Fibroblast of lung (primary cell): ENCODE measurements at places on chromosomes 5 and 9. TPM values are rescaled to one million over a fixed set of nuclear protein-coding genes. Genes with fewer than 3 reads are reported as not detected.

- no peak for DNase-seq
- H3K27ac ChIP-seq, result no peak overlapping the region
- H3K4me3 ChIP-seq, result no peak overlapping the region
- H3K27me3 ChIP-seq, result no peaks in the 10 kb centered on the region
- H3K36me3 ChIP-seq, result peaks cover 11% of the 10 kb centered on the region
- H3K4me1 ChIP-seq, result no peaks in the 10 kb centered on the region
These were observed 10.1 kb downstream of the TXN start for GRCh38 chr9:110246214-110246613.

DNA sequence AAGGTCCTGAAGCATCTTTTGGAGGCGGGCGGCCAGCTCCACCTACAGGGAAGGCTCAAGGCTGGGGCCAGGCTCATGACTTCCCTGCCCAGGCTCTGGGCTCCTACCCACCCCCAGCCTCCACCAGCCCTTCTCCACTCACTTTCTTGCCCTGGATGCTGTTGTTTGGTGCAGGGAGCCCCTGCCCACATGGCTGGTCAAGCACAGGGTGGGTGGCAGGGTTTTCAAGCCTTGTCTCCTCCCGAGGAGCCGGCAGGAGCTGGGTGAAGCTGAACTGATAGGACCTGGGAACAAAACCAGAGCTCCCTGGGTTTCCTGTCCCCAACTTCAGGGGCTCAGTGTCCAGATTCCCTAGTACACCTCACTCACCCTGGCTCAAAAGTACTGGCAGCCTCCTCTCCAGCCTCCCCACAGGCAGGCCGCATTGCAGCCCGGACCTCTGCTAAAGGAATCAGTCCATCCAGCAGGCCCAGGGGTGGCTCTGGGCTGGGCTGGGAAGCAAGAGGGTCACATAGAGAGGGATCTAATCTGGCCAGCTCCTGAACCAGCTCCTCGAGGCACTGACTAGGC lies 6.9 kb downstream of the SHROOM1 start:
- DNase-seq, result no peak
- no peaks in the 10 kb centered on the region for H3K27me3 ChIP-seq
- no peak overlapping the region for H3K4me3 ChIP-seq
- no peak overlapping the region for H3K27ac ChIP-seq
- peaks cover 2% of the 10 kb centered on the region for H3K4me1 ChIP-seq

- no peak overlapping the region for H3K4me3 ChIP-seq
- peaks cover 3% of the 10 kb centered on the region for H3K4me1 ChIP-seq
- no peak overlapping the region for H3K27ac ChIP-seq
- H3K36me3 ChIP-seq, result peaks cover 6% of the 10 kb centered on the region
- no peaks in the 10 kb centered on the region for H3K27me3 ChIP-seq
These were observed 2.3 kb upstream of the MAML1 start for GRCh38 chr5:179730356-179730755.

GRCh38 chr9:15401266-15401665 lies 21.4 kb upstream of the SNAPC3 start:
- H3K4me3 ChIP-seq, result no peak overlapping the region
- H3K27me3 ChIP-seq, result no peaks in the 10 kb centered on the region
- no peak overlapping the region for H3K27ac ChIP-seq

The LCN1 gene
- not detected in 2 replicates for total RNA-seq

GRCh38 chr5:99314721-99315120 lies 385.9 kb upstream of the CHD1 start:
- no peak overlapping the region for H3K4me3 ChIP-seq
- no peaks in the 10 kb centered on the region for H3K27me3 ChIP-seq
- no peak for DNase-seq
- H3K4me1 ChIP-seq, result no peaks in the 10 kb centered on the region
- no peaks in the 10 kb centered on the region for H3K36me3 ChIP-seq

DNA sequence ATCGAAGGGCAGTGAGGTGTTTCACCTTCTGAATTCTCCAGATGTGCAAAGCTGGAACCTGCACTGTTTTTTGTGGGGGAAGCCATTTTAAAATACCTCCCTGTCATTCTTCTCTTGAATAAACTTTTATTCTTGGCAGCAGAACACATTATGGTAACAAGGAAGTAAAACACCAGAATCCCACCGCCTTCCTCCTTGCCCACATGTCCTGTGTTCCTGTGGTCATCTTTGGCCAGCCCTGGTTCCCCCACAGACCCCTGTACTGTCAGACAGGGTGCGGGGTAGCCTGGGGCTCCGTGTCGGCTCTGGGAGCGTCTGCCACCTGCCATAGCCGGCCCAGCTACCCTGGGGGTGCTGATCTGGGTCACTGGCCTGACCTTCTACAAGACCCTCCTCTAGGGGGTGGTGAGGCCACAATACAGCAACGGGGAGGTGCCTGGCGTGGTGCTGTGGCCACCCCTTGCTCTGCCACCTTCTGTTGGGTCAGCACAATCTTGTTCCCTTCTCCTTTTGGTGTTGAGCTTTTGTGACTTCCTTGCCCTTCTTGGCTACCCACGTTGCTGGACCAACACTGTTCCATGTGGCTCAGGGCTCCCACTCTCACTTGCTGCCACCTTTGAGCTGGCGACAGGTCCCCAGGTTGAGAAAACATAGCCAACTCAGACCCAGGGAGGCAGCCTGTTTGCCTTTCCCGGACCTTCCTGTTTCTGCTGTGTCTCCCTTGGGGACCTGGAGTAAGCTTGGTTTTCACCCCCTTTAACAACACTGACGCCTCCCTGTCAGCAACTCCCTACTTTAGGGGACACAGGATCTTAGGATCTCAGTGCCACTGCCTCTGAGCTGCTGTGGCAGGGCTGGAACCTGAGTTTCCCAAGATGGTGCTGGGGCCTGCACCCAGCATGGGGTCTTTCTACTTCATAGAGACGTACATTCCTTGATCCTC lies 4.8 kb downstream of the WNK2 start:
- H3K27ac ChIP-seq, result no peak overlapping the region
- H3K36me3 ChIP-seq, result no peaks in the 10 kb centered on the region
- H3K27me3 ChIP-seq, result peaks cover 6% of the 10 kb centered on the region
- H3K4me1 ChIP-seq, result no peaks in the 10 kb centered on the region
- DNase-seq, result no peak
- no peak overlapping the region for H3K4me3 ChIP-seq

DNA sequence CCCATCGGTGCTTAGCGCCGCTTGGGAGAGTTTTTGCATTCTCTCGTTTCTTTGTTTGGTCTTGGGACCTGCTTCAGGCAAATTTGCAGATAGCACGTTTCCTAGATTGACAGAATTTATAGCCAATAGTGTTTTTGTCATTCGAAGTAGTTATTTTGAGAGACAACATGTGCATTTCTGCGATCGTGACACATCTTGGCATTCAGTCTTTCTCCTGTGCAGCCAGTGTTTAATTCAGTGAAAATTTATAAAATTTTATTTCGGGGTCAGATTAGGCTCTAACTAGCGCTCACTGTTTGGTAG lies 830 bp downstream of the PRRC1 start:
- H3K4me3 ChIP-seq, result peak overlapping the region; percentile 97
- peak overlapping the region; percentile 96 for H3K27ac ChIP-seq
- peak; percentile 74 for DNase-seq
- H3K27me3 ChIP-seq, result peaks cover 10% of the 10 kb centered on the region

The OR1J2 gene
- total RNA-seq, result 0.26 and 0.33 TPM in 2 replicates

DNA sequence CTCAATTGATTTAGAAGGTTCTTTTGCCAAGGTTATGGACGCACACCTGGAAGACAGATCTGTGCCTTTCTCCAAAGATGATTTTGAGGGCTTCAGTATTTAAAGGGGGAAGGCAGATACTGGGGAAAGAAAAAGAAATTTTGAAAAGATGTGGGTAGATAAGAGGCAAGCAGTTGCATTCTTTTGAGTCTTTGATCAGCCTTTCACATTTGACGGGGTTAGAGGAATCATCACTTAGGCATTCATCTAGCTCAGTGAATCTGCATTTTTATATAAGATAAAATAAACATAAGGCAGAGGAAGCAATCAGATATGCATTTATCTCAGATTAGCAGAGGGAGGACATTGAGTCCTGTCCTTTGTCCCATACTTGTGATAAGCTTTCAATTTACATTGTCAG lies 243.4 kb upstream of the RAI14 start:
- no peak overlapping the region for H3K4me3 ChIP-seq
- H3K27ac ChIP-seq, result no peak overlapping the region
- H3K36me3 ChIP-seq, result no peaks in the 10 kb centered on the region
- peaks cover 7% of the 10 kb centered on the region for H3K4me1 ChIP-seq

The NUTM2G gene
- not detected in 2 replicates for total RNA-seq

- no peaks in the 10 kb centered on the region for H3K4me1 ChIP-seq
- H3K27me3 ChIP-seq, result no peaks in the 10 kb centered on the region
- DNase-seq, result peak; percentile 38
- H3K27ac ChIP-seq, result no peak overlapping the region
- no peak overlapping the region for H3K4me3 ChIP-seq
These were observed 127.7 kb upstream of the PIK3R1 start for GRCh38 chr5:68087866-68088265.

- no peaks in the 10 kb centered on the region for H3K4me1 ChIP-seq
- DNase-seq, result no peak
- no peak overlapping the region for H3K27ac ChIP-seq
- no peaks in the 10 kb centered on the region for H3K36me3 ChIP-seq
- H3K4me3 ChIP-seq, result no peak overlapping the region
These were observed 110.9 kb downstream of the MACIR start for GRCh38 chr5:103369125-103370120.

DNA sequence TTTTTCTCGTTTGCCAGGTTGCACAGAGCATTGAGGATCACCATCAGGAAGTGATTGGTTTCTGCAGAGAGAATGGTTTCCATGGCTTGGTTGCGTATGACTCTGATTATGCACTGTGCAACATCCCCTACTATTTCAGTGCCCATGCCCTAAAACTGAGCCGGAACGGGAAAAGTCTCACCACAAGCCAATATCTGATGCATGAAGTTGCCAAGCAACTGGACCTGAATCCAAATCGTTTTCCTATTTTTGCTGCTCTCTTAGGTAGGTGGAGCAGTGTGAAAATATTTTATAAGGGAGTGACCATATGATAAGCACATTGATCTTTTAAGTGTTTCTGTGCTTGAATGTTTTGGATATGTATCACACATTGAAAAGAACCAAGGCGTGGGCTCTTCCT lies 17.7 kb upstream of the FAM120AOS start:
- peaks cover 1% of the 10 kb centered on the region for H3K36me3 ChIP-seq
- peaks cover 8% of the 10 kb centered on the region for H3K4me1 ChIP-seq
